Fibroblast of skin of abdomen (primary cell): ENCODE measurements at places on chromosomes 7 and 10.

GRCh38 chr10:89032141-89032891, 41.7 kb downstream of the FAS start:
- DNase-seq: peak; percentile 80

- DNase-seq: no peak
Observed at GRCh38 chr10:95339863-95340262, 49.1 kb upstream of the PDLIM1 start.

- no peak for DNase-seq
Observed at GRCh38 chr7:139561-140243, 52.7 kb upstream of the FAM20C start.

- DNase-seq: no peak
Observed at GRCh38 chr7:123755338-123755737, 6.5 kb upstream of the WASL start.

- no peak for DNase-seq
Observed at GRCh38 chr10:59905731-59906416, 482 bp downstream of the CCDC6 start.

GRCh38 chr10:128570319-128570995, 444.2 kb upstream of the MKI67 start:
- no peak for DNase-seq

DNA sequence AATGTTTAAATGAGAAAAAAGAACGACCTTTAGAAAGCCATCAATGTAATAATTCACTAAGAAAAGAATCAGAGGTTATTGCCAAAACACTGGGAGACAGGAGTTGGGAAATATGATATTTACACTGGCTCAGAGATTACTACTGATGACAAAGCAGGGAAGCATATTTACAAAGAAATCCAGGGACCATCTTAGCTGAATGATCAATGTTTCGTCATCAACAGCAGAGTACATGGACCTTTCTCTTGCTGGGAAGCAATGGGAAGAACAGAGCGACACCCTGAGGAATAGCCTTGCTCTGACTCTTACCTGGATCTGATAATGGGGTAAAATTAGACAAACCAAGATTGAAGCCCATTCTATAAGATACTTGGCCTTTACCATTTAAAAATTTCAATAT, 1293.5 kb downstream of the XPNPEP1 start:
- DNase-seq: peak; percentile 5

- no peak for DNase-seq
Observed at GRCh38 chr10:124353896-124354295, 64.8 kb downstream of the OAT start.

GRCh38 chr7:16098585-16099179, 322.7 kb downstream of the CRPPA start:
- DNase-seq: no peak

- no peak for DNase-seq
Observed at GRCh38 chr10:63348245-63348850, 117.4 kb downstream of the JMJD1C start.

DNA sequence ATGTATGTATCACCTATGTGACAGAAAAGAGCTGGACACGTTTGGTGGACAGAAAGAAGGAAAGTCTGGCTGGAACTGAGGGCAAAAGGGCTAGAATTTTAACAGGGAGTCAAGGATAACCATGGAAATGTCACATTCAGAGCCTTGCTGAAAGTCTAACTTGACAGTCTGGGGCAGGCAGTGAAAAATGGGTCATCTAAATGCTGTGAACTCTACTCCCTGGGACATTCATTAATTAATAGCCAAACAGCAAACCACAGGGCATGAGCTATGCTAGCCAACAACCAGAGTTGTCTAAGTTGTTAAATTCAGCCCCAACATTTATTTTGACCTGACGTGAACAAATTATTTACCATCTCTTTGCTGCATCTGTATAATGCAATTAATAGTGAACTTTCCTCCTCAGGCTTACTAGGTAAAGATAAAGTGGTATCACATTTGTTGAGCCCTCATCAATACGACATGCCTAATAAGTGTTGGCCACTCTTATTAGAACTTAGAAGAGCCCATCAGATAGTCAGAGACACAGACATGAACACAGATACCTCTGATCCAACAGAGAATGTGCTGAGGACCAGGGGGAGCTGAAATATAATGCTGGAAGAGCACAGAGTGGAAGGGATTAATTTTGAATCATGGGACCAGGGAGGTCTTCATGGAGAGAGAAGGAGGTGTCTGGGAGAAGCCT, 109.9 kb downstream of the SORCS1 start:
- DNase-seq: no peak

DNA sequence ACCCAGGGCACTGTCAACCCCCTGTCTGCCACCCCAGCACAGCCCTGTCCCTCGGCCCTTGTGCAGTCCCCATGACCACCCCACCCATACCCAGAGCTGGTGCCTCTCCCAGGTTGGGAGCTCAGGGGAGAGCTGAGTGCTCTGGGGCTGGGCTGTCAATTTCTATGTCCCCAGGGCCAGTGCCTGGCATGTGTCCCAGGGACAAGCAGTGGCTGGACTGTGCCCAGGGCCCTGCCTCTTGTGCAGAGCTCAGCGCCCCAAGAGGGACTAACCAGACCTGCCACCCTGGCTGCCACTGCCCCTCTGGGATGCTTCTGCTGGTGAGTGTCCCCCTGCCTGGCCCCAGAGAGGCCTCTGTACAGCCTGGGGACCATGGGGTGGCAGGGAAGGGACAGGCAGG, 29.0 kb upstream of the ZNF862 start:
- DNase-seq: no peak

DNA sequence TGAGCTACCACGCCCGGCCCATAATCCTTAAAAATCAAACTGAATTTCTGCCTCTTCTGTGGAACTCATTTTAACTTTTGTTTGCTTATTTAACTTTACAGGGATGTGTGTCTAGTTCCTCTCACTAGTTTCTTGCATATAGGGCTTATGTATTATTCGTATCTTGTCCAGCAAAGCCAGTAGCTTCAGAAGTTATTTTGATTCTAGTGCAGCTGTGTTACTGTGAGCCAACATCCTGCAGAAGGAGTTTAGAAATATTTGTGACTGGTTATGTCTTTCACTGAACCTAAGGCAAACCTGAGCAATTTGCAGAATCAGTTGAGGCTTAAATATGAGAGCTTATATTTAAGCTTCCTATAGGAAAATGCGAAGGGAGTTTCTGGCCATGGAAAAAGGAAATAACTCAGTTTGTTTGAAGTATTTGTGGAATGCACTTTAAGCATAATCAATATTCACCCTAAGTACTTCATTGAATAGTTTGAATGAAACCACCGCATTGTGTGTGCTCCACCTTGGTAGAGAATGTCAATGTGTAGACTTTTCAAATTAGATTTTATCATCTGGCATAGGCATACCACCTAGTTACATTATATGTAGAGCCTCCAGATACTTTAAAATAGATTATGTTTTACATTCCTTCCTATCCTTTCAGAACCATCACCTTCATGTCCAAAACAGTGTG, 90.8 kb downstream of the MCU start:
- no peak for DNase-seq

DNA sequence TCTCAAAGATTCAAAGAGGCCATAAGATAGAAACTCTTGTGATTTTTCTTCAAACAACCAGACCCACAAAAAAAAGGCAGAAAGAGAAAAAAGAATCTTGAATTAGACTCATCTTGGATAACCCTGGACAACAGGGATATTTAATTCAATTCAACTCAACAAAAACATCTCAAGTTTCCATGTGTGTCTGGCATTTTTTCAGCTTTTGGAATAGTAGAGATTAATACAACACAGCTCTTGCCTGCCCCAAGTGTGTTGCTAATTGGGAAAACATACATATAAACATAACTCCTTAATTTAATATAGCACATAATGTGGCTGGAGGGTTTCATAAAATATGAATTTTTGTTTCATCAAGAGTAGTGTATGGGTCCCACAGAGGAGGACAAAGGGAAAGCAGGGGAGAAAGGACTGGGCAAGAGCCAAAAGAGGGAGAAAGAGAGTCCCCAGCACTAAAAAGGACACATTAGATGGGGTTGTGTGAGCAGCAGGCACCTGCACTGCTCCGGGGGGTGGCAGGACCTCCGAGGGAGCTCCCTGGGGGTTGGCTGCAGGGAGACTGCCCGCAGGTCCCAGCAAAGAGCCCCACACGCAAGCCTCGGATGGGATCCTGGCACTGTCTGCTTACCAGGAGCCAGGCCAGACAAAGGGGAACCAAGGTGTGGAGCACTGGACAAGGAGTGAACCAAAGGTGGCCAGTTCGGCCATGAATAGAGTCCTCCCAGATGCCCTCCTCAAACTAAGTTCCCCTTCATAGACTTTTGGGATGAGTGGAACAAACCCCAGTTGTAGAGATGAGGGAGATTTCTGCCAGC, 65.6 kb upstream of the TMEM72 start:
- no peak for DNase-seq

GRCh38 chr10:69044546-69044945, 43.4 kb upstream of the SRGN start:
- no peak for DNase-seq
